Activated CD4-positive, alpha-beta memory T cell treated with anti-CD3 and anti-CD28 coated beads for 36 hours (primary cell): ENCODE measurements at places on chromosomes 2 and 18. TPM values are rescaled to one million over a fixed set of nuclear protein-coding genes. Genes with fewer than 3 reads are reported as not detected.

KHK gene
- total RNA-seq: 12.7 TPM

ZNF142 gene
- 34.8 TPM for total RNA-seq

CD207 gene
- not detected for total RNA-seq

NCKAP1 gene
- total RNA-seq: 21.7 TPM

THSD7B gene
- not detected for total RNA-seq

CNOT11 gene
- 56.2 TPM for total RNA-seq

KIAA2012 gene
- not detected for total RNA-seq
